MG63 (cell line): ENCODE measurements at places on chromosomes 12 and 14. TPM values are rescaled to one million over a fixed set of nuclear protein-coding genes. Genes with fewer than 3 reads are reported as not detected.
A peak's percentile ranks its signal among the peaks of the same experiment; 100 is the strongest.

GRCh38 chr14:37591311-37591940, 3.6 kb downstream of the FOXA1 start:
- DNase-seq: no peak

DNA sequence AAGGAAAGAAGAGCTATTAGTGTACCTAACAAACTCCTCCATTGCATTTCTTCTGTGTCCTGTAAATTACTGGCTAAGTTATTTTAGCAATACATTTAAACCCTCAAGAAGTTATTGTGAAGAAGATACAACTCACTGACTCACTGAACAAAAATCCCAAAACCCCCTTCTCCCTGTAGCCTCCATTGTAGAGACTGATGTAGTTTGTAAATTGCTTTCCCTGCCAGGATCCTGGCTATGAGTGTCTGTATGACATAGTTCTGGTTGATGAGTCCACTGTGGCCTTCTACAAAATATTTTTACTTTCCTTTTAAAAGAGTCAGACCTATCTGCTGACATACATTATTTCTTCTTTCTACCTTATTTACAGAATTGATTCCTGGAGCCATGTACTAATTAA, 155.6 kb downstream of the SLC6A15 start:
- DNase-seq: no peak

DNA sequence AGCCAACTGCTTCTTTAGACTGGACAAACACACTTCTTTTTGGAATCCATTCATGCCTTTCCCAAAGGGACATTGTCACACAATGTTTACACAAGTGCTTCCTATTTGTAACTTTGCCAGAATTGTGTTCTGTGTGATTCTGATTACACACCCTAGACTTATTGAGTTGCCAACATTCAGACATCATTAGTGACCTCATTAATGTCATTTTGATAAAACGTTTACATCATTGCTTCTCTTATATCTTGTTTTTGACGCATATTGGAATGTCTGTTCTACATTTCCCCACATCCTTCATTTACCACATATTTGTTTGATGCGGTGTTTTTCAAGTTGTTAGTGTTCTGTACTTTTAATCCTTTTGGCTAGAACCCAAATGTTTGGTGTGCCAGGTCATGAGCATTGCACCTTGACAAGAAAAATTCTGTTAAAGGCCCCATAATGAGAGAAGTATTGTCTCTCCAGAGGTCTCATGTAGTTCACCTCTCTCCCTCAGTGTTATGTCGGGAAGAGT, 305.5 kb downstream of the AEBP2 start:
- DNase-seq: no peak

- DNase-seq: no peak
These were observed at the start of gene CLEC2D for GRCh38 chr12:9669534-9669933. Gene CLEC2D, plus strand, starts transcription at chr12:9669713. Its CDS starts 22 bp downstream, at chr12:9669735.

DNA sequence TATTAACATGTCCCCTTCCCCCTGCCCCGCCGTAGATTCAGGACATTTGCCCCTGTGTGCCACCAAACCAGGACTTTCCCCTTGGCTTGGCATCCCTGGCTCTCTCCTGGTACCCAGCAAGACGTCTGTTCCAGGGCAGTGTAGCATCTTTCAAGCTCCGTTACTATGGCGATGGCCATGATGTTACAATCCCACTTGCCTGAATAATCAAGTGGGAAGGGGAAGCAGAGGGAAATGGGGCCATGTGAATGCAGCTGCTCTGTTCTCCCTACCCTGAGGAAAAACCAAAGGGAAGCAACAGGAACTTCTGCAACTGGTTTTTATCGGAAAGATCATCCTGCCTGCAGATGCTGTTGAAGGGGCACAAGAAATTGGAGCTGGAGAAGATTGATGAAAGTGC, 28.9 kb downstream of the HRK start:
- DNase-seq: no peak

- DNase-seq: no peak
These were observed 6.3 kb upstream of the DCAF4 start for GRCh38 chr14:72920008-72920407.

DNA sequence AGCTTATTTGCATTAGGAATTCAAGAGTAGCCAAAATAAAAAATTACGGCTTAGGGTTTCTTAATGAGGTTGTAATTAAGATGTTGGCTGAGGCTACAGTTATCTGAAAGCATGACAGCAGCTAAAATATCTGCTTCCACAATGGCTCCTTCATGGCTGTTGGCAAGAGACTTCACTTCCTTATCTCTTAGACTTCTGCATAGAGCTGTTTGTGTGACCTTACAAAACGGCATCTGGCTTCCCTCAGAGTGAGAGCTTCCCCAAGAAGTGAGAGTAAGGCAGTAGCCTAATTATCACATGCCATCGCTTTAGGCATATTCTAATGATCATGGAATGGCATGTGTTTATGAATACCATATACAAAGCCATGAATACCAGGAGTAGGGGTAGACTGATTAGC, 57.6 kb downstream of the CCDC59 start:
- DNase-seq: no peak

DNA sequence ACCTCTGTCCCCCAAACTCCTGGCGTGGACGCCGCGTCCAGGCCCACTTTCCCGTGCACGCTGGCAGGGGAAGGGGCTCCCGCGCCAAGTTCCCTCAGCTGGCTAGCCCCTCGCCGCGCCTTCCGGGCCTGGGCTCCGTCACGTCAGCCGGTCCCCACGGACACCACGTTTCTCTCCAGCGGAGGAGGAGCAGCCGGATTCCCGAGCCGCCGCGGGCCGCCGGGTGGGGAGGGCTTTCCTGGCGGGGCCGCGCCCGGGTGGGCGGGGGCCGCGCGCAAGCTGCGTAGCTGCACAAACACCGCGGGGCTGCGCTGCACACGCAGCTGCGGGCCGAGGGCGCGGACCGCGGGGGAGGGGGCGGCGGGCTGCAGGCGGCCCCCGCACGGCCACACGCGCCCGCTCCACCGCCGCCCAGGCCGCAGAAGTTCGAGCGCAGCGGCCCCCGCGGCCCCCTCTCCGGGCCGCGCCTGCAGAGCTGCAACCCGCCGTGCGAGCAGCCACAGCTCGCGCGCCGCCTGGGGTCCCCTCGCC, 45.1 kb upstream of the PNMA1 start:
- DNase-seq: peak; percentile 62

DNA sequence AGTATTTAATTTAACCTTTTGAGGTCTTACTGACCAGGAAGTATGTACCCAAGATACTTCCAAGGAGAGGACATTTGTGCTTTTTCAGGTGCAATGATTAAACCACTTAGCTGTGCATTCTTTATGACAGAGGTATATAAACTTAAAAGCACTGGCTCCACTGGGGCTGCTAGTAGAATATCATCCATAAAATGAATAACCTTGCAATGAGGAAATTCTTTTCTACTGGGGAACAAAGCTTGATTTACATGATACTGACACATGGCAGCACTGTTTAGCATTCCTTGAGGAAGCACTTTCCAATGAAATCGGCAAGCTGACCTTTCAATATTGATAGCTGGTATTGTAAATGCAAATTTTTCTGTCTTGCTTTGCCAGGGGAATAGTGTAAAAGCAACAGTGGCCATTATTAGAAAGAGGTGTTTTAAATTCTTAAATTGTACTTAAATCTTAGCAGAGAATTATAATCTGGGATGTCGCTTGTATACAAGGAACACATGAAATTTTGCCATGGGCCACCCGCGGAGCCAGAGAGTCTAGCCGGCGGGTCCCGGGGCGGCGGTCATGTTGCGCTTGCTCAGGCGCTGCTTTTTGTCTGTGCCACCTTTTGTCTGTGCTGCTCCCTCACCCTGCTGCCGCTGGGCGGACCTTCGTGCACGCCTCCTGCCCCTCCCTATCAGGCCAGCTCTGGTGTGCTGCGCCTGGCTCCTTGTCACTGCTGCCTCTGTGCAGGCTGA, 20.9 kb upstream of the BLTP3B start:
- peak; percentile 66 for DNase-seq

- DNase-seq: peak; percentile 82
These were observed at the start of gene MIPOL1 for GRCh38 chr14:37197421-37198272. Gene MIPOL1, plus strand, starts transcription at chr14:37197937. Its CDS starts 49,952 bp downstream, at chr14:37247889.

DNA sequence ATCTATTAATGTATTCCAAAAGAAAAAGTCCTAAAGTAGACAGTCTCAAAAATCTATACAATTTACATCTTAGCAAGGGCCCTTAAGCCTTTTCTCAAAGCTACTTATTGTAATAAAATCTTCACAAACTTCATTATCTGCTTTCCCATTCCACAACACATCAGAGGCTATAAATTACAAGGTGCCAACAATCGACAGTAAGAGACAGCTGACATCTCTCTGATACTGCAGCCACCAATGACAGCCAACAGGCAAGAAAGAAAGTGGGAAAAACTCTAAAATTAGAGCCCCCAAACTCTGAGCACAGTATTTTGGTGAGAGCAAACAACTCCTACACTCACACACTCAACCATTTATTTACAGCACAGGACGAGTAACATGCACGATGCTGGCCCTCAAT, 2.2 kb downstream of the ANGEL1 start:
- no peak for DNase-seq

DNA sequence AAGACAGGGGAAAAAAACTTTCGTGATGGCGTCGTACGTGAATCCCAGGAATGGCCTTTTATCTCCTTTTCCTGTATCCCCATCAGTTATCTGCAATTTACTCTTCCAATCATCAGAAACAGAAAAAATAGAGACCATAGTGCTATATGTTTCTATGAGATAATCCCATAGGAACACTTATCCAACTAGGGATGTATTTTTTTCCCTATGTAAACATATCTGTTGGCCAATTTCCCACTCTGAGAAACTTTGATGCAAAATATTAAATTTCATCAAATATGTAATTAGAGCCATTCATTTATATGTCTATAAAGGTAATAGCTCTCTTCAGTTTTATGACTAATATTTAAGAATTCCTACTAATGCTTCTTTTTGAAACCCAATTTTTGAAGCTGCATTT, at the start of gene OR4K13:
OR4K13 (minus strand) TSS at position 101 of the 400 bp plus-strand sequence. CDS start 1,280 bp downstream, outside the sequence.
- DNase-seq: no peak

DNA sequence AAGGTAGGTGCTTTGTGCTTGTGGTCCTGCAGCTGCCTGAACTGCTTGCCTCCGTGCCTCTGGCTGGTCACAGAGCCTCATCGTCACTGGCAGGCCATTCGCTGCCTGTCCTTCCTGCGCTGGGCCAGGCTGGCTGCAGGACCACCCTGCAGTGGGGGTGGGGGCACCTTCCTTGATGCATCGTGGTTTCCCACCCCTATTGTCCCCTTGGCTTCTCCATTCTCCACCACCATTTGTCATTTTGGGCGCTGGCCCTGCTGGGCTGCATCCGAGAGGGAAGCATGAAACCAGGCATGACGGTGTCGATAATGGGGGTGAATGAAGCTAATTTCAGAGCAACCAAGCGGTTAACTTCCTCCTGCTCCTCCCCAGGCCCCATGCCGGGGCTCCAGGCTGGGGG, 127.7 kb downstream of the NRXN3 start:
- no peak for DNase-seq

- DNase-seq: no peak
These were observed 49.3 kb downstream of the TMEM30B start for GRCh38 chr14:61231810-61232209.

GRCh38 chr14:32137892-32138291, 60.8 kb downstream of the ARHGAP5 start:
- no peak for DNase-seq

DNA sequence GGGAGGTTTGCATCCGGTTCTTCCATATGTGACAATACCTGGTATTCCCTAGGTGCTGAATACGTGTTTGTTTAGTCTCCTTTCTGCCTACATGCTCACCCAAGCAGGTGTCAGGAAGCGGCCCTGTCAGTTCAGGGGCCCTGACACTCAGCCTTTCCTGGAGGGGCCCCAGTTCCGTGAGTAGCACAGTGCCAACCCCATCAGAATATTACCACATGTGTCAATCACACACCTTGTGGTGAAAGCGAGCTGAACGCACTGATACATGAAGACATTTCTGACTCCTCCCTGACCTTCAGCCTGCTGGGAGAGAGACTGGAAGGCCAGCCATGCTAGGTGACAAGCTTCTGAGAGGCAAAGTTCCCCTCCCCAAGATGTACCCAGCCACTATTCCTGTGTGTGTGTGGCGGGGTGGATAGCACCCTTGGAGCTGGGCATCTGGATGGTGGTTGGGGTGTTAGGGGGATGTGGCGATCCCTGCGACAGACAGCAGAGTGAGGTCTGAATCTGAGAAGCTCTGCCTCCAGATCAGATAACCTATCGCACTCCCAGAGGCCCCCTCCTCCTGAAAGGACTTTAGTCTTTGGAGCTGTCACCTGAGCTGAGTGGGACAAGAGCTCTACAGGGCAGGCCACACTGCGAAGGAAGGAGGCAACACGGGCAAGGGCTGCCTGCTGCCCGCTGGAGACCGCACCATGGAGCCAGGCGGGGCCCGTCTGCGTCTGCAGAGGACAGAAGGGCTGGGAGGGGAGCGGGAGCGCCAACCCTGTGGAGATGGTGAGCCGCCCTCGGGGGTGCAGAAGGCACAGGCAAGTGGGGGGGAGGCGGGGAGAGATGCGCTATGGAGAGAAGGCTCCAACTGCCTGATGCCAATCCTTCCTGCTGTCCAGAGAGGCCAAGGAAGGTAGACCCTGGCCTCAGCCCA, at the start of gene SOAT2:
SOAT2 (plus strand) TSS at position 604 of the 925 bp plus-strand sequence; CDS start at position 696, 92 bp downstream.
- no peak for DNase-seq

DNA sequence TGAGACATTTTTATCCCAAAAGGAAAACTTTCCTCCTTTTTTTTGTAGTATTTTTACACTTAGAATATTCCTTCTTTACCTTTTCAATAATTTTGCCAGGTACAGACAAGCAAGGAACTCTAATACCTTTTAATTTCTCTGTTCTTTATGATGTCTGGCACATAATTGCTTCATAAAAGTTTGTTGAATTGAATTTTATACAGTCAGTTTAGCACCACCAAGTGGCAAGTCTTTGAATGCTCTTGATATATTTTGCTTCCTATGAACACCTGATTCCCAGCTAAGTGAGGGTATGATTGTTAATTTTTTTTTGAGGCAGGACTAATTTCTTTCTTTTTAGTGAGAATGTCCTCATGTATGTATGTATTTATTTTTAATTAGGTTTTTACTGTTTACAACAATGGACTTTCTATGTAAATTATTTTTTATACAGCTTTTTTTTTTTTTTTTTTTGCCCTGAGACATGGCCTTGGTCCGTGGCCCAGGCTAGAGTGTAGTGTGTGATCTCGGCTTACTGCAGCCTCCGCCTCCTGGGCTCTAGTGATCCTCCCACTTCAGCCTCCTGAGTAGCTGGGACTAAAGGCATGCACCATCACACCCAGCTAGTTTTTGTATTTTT, 6.9 kb downstream of the TBC1D15 start:
- DNase-seq: no peak

- no peak for DNase-seq
These were observed 33.3 kb upstream of the ZNF740 start for GRCh38 chr12:53147181-53147580.

- DNase-seq: no peak
These were observed 372.8 kb downstream of the TMEM121 start for GRCh38 chr14:105899071-105899641.

Gene IRAK3
- 2.3 and 4.6 TPM in 2 replicates for total RNA-seq

Gene CGRRF1
- 5.9 and 6.0 TPM in 2 replicates for total RNA-seq

Gene APPL2
- 20.4 and 30.1 TPM in 2 replicates for total RNA-seq

Gene FRS2
- 23.0 and 24.8 TPM in 2 replicates for total RNA-seq

Gene SOX5
- not detected in 2 replicates for total RNA-seq

Gene GOLGA5
- 9.1 and 14.2 TPM in 2 replicates for total RNA-seq

Gene BCAT1
- 49.6 and 61.5 TPM in 2 replicates for total RNA-seq

Gene NUP37
- 77.9 and 187 TPM in 2 replicates for total RNA-seq

Gene CHST11
- total RNA-seq: 0.07 and 0.13 TPM in 2 replicates
